ENCODE measurements at places on chromosomes 13 and 19.

- DNase-seq: no peak
These were observed 4.5 kb downstream of the ZNF507 start for GRCh38 chr19:32349724-32350470.

GRCh38 chr13:76879203-76879882, 6.9 kb downstream of the KCTD12 start:
- DNase-seq: no peak

DNA sequence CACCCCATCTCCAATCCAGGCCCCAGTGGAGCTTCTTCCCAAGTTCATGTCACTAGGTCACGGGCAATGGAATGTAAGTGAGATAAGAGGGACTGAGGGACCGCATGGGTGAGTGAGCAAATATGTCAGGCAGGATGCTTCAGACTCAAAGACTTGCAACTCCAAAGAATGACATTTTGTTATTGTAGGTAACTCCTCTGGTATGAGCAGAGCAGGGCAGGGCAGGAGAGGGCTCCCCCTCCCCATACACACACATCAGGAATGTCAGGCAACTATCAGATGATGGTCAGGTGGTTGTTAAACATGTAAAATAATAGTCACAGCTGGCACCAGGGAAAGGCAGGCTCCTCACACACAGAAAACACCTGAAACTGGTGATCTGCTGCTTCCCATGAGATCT, 10.6 kb downstream of the ERVV-2 start:
- no peak for DNase-seq

DNA sequence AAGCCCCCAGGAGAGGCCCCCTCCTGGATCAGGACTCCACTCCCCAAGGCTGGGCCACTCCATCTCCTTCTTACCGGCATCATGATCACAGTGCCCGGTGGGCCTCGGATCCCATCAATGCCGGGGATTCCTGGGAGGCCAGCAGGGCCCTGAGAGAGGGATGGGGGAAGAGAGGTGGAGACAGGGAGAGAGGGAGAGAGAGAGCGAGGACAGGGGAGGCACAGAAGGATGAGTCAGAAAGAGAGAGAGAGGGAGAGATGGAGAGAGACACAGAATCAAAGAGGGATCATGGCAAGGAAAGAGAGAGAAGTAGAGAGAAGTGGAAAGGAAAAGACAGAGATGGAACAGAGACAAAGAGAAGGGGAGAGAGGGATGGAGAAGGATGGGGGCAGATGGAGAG, 13.8 kb downstream of the COL5A3 start:
- no peak for DNase-seq

DNA sequence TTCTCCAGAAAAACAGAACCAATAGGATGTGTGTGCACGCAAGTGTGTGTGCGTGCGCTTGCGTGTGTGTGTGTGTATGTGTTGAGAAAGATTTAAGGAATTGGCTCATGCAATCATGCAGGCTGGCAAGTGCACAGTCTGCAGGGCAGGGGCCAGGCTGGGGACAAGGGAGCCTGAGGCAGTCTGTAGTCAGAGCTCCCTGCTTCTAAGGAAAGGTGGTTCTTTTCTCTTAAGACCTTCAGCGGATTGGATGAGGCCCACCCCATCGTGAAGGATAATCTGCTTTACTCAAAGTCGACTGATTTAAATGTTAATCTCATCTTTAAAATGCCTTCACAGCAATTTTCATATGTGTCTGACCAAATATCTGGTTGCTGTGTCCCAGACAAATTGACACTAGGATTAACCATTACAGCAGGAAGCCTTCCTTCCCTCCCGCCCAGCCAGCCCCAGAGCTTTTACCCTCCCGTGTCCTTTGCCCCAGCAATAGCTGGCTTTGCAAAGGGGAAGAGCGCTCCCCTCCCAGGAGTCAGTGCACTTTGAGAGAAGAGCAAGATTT, 15.0 kb upstream of the NAXD start:
- no peak for DNase-seq

- no peak for DNase-seq
These were observed 781 bp upstream of the SPRYD7 start for GRCh38 chr13:49936968-49937273.

GRCh38 chr13:39259371-39260140, 221.3 kb downstream of the NHLRC3 start:
- no peak for DNase-seq

DNA sequence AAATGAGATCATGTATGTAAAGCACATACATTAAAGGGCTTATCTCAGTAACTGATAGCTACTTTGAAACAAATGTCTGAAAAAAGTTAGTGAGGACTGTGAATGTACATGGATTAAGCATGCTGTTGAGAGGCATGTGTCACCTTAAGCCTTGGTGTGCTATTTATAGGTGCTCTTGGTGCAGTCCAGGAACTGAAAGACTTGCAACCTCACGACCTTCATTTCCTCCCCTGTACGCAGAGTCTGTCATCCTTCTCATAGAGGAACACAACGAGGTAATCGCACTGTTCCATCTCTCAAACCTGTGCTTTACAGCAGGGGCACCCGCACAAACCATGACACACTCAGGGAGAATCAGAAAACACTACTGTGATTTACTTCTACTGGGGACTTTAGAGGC, 65.6 kb downstream of the UFM1 start:
- no peak for DNase-seq

DNA sequence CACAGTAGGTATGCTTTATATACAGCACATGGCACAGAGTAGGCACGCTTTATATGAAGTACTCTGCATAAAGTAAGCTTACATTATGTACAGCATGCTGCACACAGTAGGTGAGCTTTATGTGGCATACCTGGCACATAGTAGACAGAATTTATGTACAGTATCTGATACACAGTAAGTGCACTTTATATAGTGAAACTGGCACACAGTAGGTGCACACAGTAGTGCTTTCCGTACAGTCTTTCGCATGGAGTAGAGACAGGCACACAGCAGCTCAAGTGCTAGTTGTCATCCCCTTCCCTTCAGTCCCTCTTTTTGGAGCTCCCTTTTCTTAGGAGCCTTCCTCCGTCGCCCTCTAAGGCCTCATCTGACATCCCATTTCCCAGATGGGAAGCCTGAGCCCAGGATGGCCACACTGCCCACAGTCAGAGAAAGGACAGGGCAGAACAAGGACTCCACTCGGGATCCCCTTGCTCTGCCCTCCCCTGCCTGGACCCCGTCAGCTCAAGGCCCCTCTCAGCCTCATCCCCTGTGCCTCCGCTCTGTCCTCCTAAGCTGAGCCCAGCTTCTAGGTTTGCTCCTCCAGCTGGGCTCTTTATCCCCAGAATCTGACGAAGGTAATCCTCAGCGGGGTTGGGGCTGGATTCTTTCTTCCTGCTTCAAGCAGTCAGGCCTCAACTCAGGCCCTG, 852 bp upstream of the CYP4F12 start:
- no peak for DNase-seq

GRCh38 chr19:30444686-30445232, 72.6 kb downstream of the ZNF536 start:
- no peak for DNase-seq

DNA sequence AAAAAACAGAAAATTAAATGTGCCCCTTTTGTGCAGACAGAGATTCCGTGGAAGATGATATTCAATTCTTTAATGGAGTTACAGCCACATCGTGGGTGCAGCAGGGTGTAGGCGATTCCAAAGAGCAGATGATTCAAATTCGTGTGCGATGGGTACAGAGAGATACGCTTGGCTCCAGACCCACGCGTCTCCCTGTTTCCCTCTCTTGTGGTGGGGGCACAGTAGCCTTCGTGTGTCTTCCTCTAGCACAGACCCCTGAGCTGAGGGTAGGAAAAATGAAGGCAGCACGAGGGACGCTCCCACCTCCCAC, 4.8 kb downstream of the TSPAN16 start:
- DNase-seq: no peak

DNA sequence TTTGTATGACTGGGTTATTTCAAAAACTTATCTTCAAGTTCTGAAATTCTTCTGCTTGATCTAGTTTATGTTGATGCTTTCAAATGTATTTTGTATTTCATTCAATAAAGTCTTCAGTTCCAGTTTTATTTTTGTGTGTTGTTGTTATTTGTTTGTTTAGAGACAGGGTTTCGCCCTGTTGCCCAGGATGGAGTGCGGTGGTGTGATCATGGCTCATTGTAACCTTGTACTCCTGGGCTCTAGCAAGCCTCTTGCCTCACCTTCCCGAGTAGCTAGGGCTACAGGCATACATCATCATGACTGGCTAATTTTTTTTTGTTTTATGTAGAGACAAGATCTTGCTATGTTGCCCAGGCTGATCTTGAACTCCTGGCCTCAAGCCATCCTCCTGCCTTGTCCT, 40.3 kb upstream of the ARHGEF7 start:
- no peak for DNase-seq

Measured in smooth muscle cell of the brain vasculature (primary cell).